ENCODE measurements at places on chromosomes 5 and 9.

DNA sequence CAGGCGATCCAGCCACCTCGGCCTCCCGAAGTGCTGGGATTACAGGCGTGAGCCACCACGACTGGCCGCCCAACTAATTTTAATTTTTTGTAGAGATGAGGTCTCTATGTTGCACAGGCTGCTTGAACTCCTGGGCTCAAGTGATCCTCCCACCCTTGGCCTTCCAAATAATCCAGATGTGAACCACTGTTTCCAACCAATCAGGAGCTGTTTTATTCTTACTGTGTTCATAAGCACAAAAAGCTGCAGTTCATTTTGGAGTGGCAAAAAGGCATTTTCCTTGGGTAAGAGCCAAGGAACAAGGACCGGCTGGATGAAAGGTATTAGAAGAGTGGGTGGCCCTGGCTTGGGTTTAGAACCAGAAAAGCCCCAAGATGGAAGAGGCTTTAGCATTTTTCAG lies 5.2 kb upstream of the SLC27A4 start:
- no peak for DNase-seq

DNA sequence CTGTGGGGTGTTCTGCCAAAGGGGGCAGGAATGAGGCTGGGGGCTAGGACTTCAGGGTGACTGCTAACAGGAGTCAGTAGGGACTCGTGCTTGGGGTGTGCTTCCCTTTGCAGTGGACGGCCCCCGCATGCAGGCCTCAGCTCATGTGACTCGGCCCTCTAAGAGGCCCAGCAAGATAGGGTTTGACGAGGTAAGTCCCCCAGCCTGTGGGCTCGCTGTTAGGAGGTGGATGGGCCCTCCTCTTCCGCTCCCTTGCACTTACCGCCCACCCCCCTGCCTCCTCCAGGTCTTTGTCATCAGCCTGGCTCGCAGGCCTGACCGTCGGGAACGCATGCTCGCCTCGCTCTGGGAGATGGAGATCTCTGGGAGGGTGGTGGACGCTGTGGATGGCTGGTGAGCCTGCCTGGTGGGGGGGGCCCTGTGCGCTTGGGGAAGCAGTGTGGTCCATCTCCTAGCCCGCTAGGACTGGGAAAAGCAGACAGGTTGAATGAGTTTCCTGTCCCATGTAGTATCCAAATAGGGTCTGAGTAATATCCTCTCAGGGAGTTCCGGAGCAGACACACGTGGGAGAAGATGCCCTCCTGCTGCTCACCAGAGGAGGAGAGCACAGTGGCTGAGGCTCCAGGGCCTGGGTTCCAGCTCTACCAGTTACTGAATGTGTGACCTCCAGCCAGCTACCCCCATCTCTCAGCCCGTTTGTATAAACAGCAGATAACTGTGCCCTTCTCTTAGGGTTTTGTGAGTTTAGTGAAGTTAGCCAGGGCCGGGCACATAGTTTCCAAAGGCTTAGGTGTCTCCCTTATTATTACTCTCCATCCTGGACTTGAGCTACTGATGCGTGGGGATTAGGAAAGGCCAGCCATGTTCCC lies 8.2 kb downstream of the CERCAM start:
- DNase-seq = no peak

DNA sequence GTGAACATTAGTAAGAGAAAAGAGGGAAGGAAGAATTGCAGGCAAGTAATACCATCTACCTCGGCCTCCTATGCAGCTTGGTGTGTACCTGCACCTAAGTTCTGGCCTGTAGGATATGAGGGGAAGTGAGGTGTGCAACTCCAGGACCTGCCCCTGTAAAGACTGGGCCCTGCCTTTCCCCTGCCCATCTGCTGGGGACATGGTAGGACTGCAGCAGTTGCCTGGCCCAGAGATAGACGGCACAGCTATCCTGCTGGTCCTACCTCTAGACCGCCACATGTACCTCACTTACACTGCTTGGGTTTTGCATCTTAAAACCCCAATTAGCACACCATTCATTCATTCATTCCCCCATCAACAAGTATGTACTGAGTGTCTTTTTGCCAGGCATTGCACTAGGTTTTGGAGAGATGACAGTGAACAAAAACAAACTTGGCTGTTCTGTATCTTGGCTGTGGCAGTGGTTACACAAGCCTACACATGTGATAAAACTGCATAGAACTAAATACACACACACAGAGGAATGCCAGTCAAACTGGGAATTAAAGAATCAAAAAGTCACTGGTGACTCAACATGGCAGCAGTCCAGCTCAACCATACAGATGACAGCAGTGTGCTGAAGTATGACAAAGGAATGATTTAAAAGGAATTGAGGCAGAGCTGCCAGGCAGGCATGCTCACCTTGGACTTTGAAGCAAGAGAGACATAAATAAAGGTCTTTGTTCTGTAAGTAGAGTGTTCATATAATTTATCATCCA lies 23.3 kb upstream of the MGAT1 start:
- no peak for DNase-seq

DNA sequence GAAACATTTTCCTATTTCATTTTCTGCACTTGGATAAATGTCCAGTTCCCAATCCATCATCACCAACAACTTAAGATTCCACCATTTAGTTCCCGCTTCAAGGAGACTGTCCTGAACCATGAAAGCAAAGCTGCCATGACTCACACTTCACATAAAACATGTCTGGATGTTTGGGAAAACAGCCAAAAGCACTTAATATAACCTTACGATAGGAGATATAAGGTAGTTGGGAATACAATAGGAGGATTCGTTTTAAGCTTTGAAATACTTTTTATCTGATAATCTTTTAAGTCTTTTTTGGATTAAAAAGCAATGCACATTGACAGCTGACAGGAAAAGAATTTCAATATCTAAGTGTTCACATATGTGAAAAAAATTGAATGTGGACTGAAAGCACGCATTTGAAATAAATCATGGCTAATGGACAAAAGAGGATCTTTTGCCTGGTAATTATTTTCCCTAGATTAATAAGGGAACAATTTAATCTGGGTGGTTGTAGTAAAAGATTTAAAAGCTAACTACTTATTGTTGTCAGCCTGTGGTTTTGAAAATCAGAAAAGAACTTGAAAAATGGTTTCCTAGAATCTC lies 17.3 kb upstream of the TGFBI start:
- DNase-seq = no peak

GRCh38 chr9:71403106-71403505 lies 281.7 kb upstream of the TRPM3 start:
- no peak for DNase-seq

- DNase-seq = no peak
Observed at GRCh38 chr9:135224286-135224877, 136.9 kb downstream of the OLFM1 start.

GRCh38 chr9:135851748-135852147 lies 55.6 kb downstream of the CAMSAP1 start:
- DNase-seq = no peak

GRCh38 chr9:3371842-3372241 lies 154.0 kb downstream of the RFX3 start:
- DNase-seq = no peak

GRCh38 chr5:125331987-125332598 lies 585.7 kb upstream of the ZNF608 start:
- no peak for DNase-seq

DNA sequence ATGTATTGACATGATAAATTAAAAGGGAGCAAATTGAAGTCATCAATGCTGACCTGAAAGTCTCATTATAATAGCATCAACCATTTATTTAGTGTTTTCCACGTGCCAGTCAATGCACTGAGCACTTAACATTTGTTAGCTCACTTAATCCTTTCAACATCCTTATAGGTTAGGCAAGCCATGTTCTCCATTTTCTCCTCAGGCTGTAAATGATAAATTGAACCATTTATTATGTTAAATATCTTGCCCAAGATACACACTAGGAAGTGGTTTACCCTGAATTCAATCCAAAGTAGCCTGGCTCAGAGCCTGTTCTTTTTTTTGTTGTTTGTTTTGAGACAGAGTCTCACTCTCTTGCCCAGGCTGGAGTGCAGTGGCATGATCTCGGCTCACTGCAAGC lies 25.0 kb upstream of the SNX2 start:
- no peak for DNase-seq

- no peak for DNase-seq
Observed at GRCh38 chr9:138046641-138047301, 169.2 kb downstream of the CACNA1B start.

DNA sequence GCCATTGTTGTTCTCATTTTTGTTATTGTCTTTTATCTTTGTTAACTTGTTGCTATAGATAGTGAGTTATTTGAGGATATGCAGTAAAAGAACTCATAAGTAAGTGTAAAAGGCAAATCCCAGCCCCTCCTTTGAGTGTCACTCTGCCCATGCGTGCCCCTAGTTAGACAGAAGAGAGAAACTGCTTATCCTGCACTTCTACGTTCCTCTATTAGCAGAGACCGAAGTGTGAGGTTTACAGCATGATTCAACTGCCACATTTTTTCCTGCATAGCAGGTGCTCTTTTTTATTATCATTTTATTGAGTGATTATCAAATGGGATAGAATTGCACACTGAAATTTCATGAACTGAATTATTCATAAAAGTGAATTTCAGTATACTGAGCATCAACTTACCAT lies 12.0 kb upstream of the DNAH5 start:
- no peak for DNase-seq

- DNase-seq = no peak
Observed at GRCh38 chr9:76333388-76333787, 60.8 kb downstream of the RFK start.

- DNase-seq = no peak
Observed at GRCh38 chr5:14195588-14195987, 52.4 kb downstream of the TRIO start.

GRCh38 chr5:44275329-44275728 lies 113.9 kb downstream of the FGF10 start:
- DNase-seq = no peak

GRCh38 chr5:177362610-177363507 lies 5.1 kb downstream of the RGS14 start:
- DNase-seq = no peak

DNA sequence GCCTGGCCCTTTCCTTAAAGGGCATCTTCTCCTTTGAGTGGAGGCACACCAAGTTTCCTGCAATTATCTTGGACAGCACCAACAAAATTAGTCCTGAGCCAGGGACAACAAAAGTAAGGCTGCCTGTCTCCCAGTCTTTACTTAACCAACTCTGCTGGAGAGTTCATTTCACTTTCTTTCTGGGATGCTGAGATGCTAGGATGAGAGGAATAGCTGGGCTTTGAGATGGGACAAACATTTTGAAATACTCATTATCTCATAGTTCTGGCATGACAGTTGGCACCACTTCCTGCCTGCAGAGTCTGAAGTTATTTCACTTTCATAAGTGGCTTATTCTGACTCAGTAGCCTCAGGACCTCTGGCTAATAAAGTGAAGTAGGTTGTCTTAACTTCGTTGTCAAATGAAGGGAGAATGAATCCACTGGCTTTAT lies 157.0 kb downstream of the C9orf152 start:
- no peak for DNase-seq

- no peak for DNase-seq
Observed at GRCh38 chr5:122073018-122073417, 5.0 kb downstream of the LOX start.

DNA sequence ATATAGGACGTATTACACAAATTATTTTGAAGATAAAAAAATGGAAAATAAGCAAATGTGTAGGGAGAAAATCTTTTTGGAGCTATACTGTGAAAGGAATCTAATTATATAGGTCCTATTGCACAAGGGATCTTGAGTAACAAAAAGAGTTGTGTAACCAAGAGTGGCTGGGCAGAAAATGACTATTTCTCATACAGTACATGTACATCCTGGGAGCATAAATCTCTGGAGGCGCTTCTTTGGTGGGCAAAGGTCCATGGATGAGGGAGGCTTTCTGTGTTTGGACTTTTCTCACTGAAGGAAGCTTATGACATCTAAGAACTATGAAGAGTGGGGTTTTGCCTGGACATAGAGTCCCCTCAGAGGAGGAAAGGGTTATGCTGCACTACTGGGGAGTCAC lies 29.8 kb downstream of the ANKS6 start:
- no peak for DNase-seq

GRCh38 chr9:109421026-109421970 lies 76.8 kb downstream of the PTPN3 start:
- no peak for DNase-seq

- DNase-seq = no peak
Observed at GRCh38 chr5:123119334-123119986, 30.4 kb downstream of the PRDM6 start.

Measured in amygdala (tissue), 56 donors.